Osteoblast (primary cell): ENCODE measurements at places on chromosomes 5 and 9. TPM values are rescaled to one million over a fixed set of nuclear protein-coding genes. Genes with fewer than 3 reads are reported as not detected.
A peak's percentile ranks its signal among the peaks of the same experiment; 100 is the strongest.

- no peak for DNase-seq
Measured at GRCh38 chr9:122474561-122474960, 3.2 kb downstream of the OR1J1 start.

Gene MARVELD2
- total RNA-seq = 7.7 and 9.4 TPM in 2 replicates

GRCh38 chr5:33460210-33460609 lies 19.4 kb downstream of the TARS1 start:
- no peak for DNase-seq

Gene STRBP
- 2.9 TPM in 2 replicates for total RNA-seq

- DNase-seq = no peak
Measured at GRCh38 chr9:100014846-100015245, 84.0 kb downstream of the ERP44 start.

DNA sequence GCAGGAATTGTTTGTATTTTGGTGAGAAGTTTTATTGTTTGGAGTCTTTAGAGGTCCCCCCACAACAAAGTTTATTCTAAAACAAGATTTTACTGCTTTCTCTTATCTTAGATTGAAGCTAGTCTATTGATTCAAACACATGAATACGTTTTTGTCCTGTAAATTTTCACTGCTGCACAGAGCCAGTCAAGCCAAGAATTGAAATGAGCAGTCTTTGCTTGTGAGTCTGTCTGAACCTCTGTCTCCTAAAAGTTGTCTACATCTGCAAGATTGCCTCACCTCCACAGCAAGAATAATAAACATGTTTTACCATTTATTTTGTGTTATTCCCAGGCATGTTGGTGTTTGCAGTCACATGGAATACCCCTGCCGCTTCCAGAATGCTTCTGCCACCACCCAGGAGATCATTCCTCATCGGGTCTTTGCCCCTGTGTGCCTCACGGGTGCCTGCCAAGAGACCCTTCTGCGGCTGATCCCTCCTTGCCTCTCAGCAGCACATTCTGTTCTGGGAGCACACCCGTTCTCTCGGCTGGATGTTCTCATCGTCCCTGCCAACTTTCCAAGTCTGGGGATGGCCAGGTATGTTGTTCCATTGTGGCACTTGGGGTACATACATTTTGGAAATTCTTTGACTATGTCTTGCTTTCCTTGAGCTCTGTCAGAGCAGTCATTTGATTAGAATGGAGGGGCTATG lies 74.1 kb downstream of the AOPEP start:
- DNase-seq = no peak

DNA sequence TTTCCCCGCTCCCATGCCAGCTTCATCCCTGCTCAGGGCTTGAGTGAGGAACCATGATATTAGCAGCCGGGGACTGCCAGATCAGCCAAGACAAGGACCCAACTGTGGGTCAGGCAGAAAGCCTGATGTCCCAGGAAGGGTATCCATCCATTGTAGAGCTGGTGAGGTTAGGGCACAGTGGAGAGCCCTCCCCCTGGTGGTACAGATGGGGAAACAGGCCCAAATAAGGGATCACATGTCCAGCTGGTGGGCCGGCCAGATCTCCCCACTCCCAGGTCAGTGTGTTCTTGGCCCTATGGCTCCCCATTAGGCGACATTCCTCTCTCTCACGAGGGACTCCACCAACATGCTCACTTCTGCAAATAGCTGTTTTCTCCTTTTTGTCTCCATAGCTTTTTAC lies 9.0 kb downstream of the CDX1 start:
- DNase-seq = peak; percentile 96

GRCh38 chr5:59238126-59238902 lies 655.2 kb downstream of the PDE4D start:
- no peak for DNase-seq

GRCh38 chr9:68762570-68762969 lies 57.5 kb downstream of the PIP5K1B start:
- no peak for DNase-seq

- DNase-seq = peak; percentile 83
Measured at GRCh38 chr5:9715891-9716335, 85.8 kb upstream of the TAS2R1 start.

Gene OLFM1
- total RNA-seq = under 0.01 and 0.29 TPM in 2 replicates

Gene MPDZ
- 58.3 and 66.6 TPM in 2 replicates for total RNA-seq

- DNase-seq = no peak
Measured at GRCh38 chr9:110986529-110986928, 51.7 kb downstream of the LPAR1 start.

Gene GRIA1
- 0.29 and 1.1 TPM in 2 replicates for total RNA-seq

Gene PKD2L2
- total RNA-seq = under 0.01 TPM in 1 of 2 replicates, not detected in the other

Gene MARCOL
- total RNA-seq = not detected in 2 replicates

- peak; percentile 54 for DNase-seq
Measured at GRCh38 chr9:84139296-84140070, 158.9 kb downstream of the RMI1 start.

- no peak for DNase-seq
Measured at GRCh38 chr5:137939331-137939730, 50.1 kb downstream of the PKD2L2 start.

Gene PCDHB12
- total RNA-seq = 0.59 and 0.72 TPM in 2 replicates

GRCh38 chr5:158701007-158701391 lies 398.7 kb downstream of the EBF1 start:
- DNase-seq = no peak

Gene AQP7
- 0.59 TPM in 1 of 2 replicates, not detected in the other for total RNA-seq

GRCh38 chr9:27590651-27591050 lies 17.4 kb upstream of the C9orf72 start:
- no peak for DNase-seq

GRCh38 chr5:173296737-173297676 lies 31.2 kb downstream of the STC2 start:
- DNase-seq = no peak

Gene TAF11L11
- 0.29 TPM in 1 of 2 replicates, not detected in the other for total RNA-seq

Gene SPATA31E1
- under 0.01 TPM in 1 of 2 replicates, not detected in the other for total RNA-seq

Gene RPL37
- 220 and 385 TPM in 2 replicates for total RNA-seq

DNA sequence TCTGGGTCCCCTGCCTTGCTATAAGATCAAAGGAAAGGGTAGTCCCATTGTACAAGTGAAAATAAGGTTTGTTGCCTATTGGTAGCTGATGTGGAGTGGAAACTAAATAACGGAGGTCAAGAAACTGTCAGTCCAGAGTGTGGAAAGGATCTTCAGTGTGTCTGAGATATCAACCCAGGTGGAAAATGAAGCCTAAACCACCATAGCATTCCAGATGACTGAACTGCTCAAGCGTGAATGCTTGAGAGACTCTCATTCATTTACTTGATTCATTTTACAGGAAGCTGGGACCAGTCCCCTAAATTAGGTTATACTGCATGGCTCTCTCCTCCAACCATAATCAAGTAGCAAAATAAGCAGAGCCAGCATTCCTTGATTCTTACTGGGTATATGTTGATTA lies 116.0 kb upstream of the SLC28A3 start:
- no peak for DNase-seq
